ENCODE measurements at places on chromosomes 3 and 15.

- no peak for DNase-seq
These were observed 3.5 kb downstream of the PDE8A start for GRCh38 chr15:84985158-84985557.

DNA sequence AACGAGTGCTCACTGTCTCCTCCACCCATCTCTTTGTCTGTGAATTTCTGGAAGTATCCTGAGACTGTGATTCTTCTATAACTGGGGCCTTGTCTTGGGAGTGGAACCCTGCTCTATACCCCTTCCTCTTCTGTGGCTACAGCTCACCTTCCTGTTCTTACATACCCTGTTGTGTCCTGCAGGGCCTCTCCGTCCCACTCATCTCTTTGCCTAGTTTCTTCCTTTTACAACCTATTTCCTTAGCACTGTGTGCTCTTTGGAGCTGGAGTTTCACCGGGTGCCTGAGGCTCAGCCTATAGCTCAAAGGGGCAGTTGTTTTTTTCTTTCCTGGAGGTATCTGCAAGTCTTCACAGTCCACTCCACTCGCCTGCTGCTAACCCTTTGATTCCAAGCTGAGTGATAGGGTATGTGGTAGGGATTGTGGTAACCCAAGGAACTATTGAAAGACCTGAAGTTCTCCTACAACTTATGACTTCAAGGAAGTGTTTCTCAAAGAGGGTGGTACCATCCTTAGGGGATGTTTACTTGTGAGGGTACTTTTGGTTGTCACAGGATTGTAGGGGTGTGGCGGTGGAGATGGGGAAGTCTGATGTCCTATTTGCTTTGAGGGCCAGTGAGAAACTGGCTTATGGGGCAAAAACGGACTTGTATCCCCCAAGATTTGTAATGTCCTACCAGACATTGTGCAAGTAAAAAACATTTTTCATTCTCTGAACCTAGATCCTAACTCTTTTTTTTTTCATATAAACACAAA, 66.6 kb upstream of the ARL8B start:
- no peak for DNase-seq

GRCh38 chr15:100109486-100110035, 232.2 kb downstream of the ADAMTS17 start:
- no peak for DNase-seq

GRCh38 chr3:167978486-167978885, 117.2 kb downstream of the GOLIM4 start:
- DNase-seq: no peak

GRCh38 chr15:36571301-36571700, 8.1 kb upstream of the CDIN1 start:
- DNase-seq: no peak

- no peak for DNase-seq
These were observed 60.3 kb downstream of the SLC6A6 start for GRCh38 chr3:14462738-14463137.

DNA sequence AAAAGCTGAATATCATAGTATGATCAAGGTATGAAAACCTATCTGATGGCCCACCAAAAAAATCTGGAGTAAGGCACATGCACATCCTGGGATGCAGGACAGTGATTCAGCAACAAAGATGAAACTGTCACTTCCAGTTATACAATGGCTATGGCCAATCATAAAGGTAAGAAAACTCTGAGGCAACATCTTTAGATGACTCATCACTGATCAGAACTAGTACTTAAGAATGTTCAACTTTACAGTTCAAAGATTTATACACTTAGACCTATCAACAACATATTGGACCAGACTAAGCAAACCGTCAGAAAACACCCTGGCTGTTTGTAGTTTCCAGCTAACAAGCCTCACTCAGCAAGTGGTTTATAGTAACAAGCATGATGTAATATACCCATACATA, 21.3 kb upstream of the PLCH1 start:
- DNase-seq: no peak

GRCh38 chr3:159128628-159129027, 326.8 kb downstream of the MFSD1 start:
- no peak for DNase-seq

GRCh38 chr15:59556380-59556779, 55.2 kb upstream of the GCNT3 start:
- DNase-seq: no peak

- peak; percentile 1 for DNase-seq
These were observed 25.2 kb downstream of the SNAPC5 start for GRCh38 chr15:66472176-66472999.

DNA sequence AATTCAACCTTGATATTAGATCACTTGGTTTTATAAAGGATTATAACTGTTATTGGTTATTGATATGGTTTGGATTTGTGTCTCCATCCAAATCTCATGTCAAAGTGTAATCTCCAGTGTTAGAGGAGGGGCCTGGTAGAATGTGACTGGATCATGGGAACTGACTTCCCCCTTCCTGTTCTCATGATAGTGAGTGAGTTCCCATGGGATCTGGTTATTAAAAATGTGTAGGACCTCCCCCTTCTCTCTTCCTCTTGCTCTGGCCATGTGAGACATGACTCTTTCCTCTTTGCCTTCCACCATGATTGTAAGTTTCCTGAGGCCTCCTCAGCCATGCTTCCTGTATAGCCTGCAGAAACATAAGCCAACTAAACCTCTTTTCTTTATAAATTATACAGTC, 136.0 kb upstream of the UBE2E2 start:
- DNase-seq: no peak

GRCh38 chr3:103614719-103615118, 1179.9 kb downstream of the ZPLD1 start:
- DNase-seq: no peak

- DNase-seq: no peak
These were observed 102.1 kb downstream of the ASB7 start for GRCh38 chr15:100704281-100705055.

GRCh38 chr3:67017211-67017610, 19.1 kb downstream of the KBTBD8 start:
- DNase-seq: no peak

DNA sequence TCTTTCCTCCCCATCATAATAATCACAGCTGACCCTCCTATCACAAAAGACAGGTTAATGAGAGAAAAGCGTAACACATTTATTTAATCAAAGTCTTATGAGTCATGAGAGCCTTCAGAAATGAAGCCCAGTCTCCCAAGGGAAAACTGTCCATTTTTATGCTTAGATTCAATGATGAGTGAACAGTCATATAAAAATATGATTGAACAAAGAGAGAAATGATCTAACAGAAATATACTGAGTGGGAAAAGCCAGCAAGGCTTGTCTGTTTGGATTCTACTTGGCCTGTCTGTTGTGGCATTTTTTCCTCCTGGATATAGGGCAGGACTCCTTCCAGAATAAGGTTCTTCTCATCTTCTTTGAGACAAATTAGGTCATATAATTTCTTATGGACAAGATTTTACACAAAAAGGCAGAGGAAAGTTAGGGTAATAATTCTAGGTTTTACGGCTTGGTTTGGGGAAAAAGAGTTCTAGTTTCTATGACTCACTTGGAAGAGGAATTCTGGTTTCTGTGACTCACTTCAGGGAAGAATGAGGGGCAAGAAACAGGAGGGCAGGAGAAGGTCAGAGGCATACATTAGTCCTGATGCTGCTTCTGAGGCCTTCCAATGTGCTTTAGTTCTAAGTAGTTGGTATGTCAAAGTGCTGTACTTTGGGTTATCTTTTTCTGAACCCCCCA, 534.2 kb downstream of the ZIC1 start:
- no peak for DNase-seq

DNA sequence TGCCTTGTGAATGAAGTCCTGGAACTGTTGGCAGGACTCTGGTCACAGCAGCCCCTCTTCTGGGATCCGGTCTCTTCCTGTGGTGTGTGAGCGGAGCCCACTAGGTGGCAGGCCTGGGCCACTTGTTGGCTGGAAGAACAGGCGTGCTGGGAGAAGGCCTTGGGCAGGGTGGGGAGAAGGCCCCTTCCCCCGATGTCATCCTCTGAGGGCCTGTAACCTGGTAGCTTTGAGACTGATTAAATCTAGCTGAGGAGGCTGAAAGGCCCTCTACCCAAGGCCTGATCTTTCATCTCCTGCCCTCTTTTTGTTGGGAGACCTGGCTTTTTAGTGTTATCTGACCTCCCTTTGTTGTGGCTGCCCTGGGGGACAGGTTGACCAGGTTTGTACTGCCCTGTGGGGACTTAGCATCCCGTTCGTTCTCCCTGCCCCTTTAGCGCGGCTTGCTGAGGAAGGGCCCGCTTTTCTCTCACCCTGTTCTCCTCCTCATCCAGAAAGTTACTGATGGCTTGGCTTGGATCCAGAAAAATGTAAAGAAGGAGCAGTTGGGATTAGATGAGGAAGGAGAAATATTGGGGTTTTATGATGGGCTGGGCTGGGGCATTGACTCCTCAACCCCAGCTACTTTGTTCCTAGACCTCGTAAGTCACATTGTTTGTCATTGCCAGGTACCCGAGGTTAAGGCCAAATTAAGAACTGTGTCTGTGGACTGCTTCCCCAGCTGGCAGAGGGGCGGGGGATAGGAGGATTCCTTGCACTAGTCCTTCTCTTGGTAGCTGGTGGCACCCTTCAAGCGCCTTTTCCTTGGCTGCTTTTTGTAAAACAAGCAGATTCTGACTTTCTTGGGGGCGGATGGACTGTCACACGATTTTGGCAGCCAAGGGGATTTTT, 48.5 kb downstream of the CHCHD6 start:
- DNase-seq: peak; percentile 19

- DNase-seq: no peak
These were observed 24.1 kb downstream of the ZNF80 start for GRCh38 chr3:114213292-114213626.

GRCh38 chr15:89077750-89078149, 10.5 kb upstream of the ABHD2 start:
- no peak for DNase-seq

GRCh38 chr15:62109982-62110851, 43.4 kb downstream of the C2CD4A start:
- no peak for DNase-seq

DNA sequence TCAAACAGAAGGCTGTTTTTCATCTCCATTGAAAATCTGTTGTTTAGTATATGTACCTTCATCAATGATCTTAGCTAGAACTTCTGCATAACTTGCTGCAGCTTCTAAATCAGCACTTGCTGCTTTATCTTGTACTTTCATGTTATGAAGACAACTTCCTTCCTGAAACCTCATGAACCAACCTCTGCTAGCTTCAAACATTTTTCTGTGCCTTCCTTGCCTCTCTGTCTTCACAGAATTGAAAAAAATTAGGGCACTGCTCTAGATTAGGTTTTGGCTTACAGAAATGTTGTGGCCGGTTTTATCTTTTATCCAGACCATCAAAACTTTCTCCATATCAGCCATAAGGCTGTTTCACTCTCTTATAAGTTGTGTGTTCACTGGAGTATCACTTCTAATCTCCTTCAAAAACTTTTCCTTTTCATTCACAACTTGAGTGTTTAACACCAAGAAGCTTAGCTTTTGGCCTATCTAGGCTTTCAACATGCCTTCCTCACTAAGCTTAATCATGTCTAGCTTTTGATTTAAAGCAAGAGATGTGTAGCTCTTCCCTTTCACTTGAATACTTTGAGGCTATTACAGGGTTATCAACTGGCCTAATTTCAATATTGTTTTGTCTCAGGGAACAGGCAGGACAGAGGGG, 78.6 kb downstream of the IGSF11 start:
- DNase-seq: no peak

DNA sequence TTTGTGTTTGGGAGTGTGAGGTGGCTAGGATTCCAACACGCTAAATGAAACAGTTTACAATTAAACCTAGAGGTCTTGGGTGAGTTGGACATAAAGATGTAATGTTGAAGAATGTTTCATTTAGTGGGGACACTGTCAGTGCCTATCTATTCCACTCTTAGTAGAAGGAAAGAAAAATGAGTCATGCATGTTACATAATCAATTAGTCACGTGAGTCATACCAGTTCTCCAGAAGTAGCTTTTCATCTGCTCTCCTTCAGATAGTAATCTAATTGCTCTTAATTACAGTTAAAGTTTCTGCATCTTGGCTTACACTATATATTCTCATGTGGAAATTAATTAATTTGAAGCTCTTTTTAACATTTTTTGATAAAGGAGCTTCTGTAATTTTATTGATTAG, 115.7 kb upstream of the P2RY1 start:
- DNase-seq: no peak

GRCh38 chr15:41892621-41893421, 1.0 kb downstream of the SPTBN5 start:
- DNase-seq: no peak

DNA sequence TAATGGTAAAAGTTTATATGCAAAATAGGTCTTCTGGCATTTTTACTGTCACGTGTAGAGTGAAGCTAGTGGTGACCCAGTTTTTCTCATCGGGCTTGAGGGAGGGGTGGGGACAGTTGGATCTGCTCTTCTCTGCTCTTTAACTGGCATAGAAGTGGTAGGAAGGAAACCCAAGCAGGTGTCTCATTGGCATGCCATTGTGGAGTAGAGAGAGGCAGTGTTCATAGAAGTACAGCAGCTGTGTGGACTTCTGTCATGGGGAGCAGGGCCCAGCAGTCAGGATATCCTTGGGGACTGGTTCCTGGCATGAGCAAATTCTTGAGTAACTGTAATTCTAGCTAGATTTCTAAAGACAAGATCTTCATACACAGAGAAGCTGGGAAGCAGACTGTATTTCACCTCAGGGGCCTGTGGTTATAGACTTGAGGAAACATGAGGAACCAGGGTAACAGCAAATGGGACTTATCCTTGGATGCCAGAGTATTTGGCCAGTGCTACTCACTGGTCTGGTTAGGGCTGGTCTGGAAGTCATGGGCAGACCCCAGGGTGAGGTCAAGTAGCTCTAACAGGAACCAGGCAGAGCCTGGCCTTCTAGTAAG, 42.9 kb downstream of the CDIN1 start:
- no peak for DNase-seq

DNA sequence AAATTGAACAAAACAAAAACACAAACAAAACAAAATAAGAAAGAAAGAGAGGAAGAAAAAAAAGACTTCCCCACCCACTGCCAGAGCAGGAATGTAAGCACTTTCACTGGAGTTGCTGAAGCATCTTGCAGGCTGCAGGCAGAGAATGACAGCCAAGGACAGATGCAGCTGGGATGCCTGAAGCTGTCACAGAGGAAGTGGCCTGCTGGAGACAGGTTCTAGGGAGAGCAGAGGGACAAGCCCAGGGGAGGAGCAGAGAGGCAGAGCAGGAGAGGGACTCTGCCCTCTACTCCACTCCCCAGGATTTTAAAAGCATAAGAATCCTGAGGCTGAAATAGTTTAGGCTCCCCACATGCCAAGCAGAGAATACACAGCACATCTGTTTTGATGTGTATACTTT, 326.2 kb downstream of the TUSC7 start:
- DNase-seq: no peak

GRCh38 chr15:78149805-78150751, 916 bp downstream of the IDH3A start:
- no peak for DNase-seq

GRCh38 chr3:35639254-35640186, at the start of gene ARPP21:
Gene ARPP21, plus strand, starts transcription at chr3:35639525. Its CDS starts 42,227 bp downstream, at chr3:35681752.
- no peak for DNase-seq

GRCh38 chr3:53773021-53773436, 73.2 kb downstream of the CHDH start:
- DNase-seq: no peak

- no peak for DNase-seq
These were observed 8.4 kb upstream of the ANP32A start for GRCh38 chr15:68829068-68829467.
